Anterior cingulate cortex (tissue), 58 donors: ENCODE measurements at places on chromosomes 12 and 14.

DNA sequence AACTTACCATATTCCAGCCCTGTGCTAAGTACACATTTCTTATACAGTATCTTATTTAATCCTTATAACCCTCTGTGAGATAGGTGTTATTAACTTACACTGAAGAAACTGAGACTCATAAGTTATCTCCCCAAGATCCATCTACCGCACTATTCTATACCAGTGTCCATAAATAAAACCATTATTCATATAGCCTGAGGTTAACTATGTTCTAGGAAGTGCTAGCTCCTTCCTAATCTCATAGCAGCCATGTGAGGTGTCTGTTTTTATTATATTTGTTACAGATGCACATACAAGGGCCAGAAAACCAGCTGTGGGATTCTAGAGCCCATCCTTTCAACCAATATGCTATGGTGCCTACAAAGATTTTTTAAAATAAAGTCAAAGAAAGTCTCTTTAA, 100.3 kb upstream of the RAP1B start:
- no peak for DNase-seq

GRCh38 chr14:31057035-31057434, 30.9 kb upstream of the STRN3 start:
- DNase-seq, result no peak

DNA sequence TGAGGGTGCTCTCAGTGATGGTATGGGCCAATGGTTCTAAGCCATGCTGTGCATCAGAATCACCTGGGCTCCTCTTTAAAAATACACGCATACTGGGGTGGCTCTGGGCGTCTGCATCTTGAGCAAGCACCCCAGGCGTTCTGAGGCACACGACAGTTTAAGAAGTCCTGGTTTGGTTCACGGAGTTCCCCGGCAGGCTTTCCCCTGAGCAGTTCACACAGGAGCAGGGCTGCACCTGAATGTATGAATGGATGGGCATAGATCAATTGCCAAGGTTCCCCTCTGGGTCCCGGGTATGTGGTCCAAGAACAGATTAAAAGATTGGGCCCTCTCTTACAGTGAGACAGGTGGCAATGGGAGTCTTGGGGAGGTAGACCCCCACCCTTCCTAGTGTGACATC, 395.3 kb downstream of the DPF3 start:
- no peak for DNase-seq

DNA sequence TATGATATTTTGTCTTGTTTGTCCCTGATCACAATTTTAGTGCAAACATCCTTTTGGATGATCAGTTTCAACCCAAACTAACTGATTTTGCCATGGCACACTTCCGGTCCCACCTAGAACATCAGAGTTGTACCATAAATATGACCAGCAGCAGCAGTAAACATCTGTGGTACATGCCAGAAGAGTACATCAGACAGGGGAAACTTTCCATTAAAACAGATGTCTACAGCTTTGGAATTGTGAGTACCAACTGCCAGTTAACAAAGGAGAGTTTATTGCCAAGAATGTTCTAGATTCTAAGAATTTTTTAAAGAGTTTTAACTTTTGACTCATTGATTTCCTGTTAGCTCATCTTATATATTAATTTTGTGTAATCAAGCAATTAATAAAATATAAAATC, 55.4 kb downstream of the IRAK3 start:
- no peak for DNase-seq

GRCh38 chr14:55901291-55901690, 216.9 kb upstream of the PELI2 start:
- no peak for DNase-seq

- DNase-seq, result no peak
These were observed 77.8 kb downstream of the VCPKMT start for GRCh38 chr14:50038398-50039119.

DNA sequence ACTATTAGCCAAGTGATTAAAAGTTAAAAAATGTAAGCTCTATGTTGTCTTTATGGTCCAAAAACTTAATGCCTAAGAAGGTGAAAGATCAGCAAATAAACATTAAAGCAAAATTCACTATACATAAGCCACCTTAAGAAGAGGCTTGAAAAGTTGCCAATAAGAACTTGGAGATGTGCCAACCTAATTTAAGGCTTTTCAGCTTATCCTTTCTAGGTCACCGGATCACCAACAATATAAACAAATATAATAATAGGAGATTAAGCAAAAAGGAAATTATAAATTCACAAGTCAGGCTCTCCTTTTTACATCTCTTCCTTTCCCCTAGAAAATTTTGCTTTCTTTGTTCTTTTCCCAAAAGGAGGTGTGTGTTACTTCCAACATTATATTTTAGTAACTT, 30.9 kb downstream of the SLC2A3 start:
- no peak for DNase-seq

DNA sequence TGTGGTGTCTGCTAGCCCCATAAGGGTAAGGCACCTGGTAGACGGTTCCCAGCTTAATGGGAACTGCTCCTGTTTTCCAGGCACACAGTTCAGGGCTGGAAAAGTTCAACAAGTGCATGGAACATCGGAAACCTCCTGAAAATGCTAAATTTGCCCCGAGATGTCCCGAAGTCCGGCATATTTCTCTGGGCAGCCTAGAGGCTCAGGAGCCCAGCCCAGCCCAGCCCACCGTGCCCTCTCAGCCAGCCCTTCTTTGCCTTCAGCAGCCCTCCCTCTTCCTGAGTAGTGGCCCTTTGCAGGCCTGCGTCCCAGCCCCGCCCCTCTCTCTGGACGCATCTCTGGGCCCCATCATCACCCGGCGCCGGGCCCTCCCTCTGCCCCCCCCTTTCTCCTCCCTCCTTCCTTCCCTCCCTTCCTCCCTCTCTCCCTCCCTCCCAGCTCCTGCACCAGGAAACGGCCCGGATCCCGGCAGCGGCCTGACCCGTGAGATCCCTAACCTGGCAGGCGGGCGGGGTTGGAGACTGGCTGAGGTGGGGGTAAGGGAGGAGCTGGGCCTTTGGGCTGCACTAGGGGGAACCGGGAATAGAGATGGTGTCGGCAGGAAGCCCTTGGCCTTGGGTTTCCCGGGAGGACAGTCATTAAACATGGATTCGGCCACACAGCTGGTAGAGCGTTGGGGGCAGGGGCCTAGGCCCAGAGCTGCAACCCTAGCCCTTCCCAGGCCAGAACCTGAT, at the start of gene BCL2L2:
TSS of gene BCL2L2 (plus strand) at position 422 of the 734 bp plus-strand sequence. CDS start 935 bp downstream, outside the sequence.
- peak; percentile 88 for DNase-seq
